ENCODE measurements at places on chromosomes 4 and X. TPM values are rescaled to one million over a fixed set of nuclear protein-coding genes. Genes with fewer than 3 reads are reported as not detected.

DNA sequence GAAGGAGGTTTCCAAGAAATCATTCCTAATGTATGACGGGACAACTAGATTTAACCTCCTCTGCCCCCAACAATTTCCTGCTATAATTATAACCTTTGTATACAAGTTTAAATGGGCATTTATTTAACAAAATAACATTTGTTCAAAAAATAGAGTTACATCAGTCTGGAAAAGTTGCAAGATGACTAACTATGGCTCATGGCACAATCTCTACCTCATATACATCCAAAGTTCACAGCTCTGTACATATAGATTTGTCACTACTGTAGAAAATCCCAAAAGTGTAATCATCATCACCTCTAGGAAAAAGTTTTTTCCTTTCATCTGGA is 3.8 kb upstream of the RPS6KA3 start:
- peak; percentile 9 for DNase-seq

- DNase-seq: no peak
These were observed 10.1 kb downstream of the TMEM150C start for GRCh38 chr4:82551734-82552133.

GRCh38 chr4:40739347-40739746 is 10.4 kb upstream of the NSUN7 start:
- no peak for DNase-seq

DNA sequence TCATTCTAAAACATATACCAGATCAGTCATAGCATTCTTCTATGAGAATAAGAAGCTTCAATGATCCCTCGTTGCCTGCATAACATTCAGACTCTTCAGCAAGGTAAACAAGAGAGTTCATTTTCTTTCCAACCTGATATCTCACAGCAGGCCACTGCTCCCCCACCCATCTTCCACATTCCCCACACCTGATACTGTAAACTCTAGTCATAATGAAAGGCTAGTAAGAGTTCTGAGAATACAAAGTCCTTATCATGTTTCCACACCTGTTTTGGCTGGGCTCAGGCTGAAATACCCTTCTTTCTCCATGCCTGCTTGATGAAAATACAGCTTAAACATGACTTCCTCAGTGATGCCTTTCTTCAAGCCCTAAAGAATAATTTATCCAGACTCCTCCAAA is 2.3 kb upstream of the AASDH start:
- no peak for DNase-seq

DNA sequence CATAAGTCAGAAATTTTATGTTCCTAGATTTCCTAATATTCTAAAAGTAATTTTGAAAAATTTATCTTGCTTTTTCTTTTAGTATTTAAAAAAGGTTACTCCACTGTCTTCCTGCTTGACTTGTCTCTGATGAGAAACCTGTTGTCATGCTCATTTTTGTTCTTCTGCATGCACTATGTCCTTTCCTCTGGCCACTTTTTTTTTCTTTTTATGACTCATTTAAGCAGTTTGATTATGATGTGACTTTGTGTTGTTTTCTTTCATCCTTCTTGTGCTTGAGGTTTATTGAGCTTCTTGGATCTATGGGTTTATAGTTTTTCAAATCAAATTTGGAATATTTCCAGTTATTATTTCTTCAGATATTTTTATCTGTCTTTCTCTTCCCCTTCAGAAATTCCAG is 12.0 kb upstream of the UFSP2 start:
- no peak for DNase-seq

GRCh38 chrX:52574416-52575275 is 57.8 kb upstream of the XAGE1B start:
- peak; percentile 25 for DNase-seq

DNA sequence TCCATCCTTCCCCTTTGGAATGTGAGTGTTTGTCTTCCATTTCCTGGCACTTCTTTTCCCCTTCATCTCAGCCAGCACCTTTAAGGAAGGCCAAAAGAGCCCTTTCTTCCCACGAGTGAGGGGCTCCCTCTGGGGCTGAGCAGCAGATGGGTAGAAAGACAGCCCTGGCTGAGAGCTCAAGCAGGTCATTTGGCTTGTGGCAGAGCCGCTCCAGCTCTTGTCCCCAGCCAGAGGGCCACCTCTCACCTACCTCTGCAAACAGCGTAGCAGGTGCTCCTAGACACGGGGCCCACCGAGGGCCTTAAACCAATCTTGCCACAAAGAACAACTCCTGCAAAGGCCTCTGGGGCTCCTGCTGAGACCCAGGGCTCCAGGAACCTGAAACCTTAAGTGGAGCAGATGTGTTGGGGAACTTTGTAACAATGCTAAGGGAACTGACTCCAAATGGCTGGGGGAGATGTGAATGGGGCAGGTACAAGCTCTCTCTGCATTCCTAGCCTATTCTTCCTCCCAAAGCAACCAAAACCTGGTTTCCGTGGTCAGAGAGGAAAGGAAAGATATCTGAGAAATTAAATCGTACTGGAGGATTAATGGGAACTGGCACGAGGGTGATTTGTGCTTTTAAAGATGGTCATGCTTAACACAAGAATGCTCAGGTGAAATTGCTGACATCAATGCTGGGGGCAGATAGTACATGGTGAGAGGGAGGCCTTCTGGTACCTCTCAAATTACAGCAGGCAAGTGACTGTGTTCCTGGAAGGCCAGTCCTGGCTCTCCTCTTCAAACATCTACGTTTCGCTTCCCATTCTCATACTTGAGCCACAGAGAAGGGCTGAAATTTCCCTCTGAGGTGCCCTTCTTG is 27.0 kb downstream of the TFDP3 start:
- no peak for DNase-seq

- DNase-seq: peak; percentile 29
These were observed 202.3 kb downstream of the NDST4 start for GRCh38 chr4:114911111-114911510.

GRCh38 chr4:125316401-125316790 is 1.6 kb downstream of the FAT4 start:
- no peak for DNase-seq

The RASSF6 gene
- polyA plus RNA-seq: not detected

All from muscle of back (tissue), 13 donors.